ENCODE measurements at places on chromosomes 5 and 9.

- DNase-seq: no peak
Observed at GRCh38 chr5:173310218-173310769, 17.9 kb downstream of the STC2 start.

DNA sequence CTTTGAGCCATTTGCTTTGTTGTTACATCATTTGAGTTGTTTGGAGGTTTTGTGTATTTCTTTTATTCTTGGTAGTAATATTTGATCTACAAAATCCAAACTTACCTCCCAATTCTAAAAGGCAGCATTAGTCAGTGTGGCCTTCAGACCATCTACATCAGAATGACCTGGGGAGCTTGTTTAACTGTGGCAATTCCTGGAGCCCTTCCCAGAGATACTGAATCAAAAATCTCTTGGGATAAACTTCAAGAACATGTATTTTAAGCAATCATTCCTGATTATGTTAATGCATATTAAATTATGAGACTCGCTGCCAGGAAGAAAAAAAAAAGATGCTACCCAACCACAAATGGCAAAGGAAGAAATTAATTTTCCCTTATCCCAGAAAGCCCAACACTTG, 268.9 kb upstream of the PDE4D start:
- no peak for DNase-seq

DNA sequence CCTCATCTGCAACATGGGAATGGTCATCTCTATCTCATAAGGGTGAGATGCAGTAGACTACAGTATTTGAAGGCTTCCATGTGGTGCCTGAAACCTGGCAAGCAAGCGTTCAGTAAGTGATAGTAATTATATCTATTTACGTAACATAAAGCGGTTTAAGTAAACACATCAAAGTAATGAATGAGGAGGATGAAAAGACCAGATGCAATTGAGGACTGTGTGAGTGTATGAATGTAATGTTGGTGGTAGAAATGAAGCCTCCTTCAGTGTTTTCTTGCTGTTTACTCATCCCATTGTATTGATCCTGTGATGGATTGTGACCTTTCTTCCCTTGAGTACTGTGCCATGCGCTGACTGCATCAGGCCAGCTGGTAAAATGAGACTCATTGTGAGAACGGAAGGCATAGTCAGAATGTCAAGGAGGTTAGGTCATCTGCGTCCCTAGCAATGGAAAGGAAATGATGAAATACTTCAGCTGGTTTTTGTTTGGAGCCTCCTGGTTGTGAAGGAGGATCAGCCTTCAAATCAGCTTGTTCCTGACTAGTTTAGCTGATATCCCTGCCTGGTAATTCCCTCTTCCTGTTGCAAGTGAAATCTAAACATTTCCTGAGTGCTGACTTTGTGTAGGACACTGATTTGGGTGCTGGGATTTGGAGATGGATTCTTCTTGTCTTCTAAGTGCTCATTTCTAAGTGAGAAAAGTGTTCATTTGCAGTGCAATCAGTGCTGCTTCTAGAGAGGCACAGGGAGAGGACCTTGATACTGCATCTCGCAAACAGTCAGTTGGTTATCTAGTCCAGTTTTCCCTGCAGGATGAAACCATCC, 35.6 kb downstream of the TNFSF8 start:
- DNase-seq: no peak

DNA sequence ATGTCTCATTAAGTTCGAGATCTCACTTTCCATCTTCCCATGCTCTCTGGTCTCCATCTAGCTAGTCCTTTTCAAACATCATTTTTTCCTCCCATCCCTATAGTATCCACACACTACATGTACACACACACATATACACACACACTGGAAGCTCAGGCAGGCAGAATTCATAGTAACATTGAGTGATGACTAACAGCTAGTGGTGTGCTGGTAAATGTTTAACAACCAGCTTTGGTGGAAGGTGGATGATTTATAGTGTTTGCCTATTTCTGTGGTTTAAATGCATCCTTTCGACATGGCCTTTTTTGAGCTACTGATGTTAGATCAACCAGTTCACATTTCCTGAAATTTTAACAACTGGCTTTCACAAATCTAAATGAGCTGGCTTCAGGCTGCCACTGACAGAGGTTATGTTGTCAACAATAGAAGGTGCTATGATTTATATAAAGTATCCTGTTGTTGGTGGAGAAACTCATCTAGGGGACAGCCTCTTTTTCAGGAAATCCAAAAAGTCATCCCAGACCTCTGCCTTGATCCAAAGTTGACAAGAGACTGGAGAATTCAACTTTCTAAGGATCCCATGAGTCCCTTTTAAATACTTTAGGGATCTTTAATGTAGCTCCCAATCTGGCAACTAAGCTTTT, 117.8 kb downstream of the CCDC192 start:
- no peak for DNase-seq

DNA sequence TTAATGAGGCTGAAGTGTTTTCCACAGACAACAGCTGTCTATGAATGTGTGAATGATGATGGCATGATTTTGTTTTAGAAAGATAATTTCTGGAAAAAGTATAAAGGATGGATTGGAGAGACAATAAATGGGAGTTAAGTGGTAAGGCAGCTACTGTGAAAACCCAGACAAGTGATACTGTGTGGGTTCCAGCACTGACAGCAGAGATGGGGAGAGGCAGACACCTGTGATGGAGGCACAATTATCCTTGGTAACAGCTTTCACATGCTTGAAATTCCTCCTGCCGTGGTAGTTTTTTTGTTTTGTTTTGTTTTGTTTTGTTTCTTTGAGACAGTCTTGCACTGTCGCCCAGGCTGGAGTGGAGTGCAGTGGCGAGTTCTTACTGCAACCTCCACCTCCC, 189.3 kb downstream of the DEPDC1B start:
- DNase-seq: no peak

GRCh38 chr5:159906463-159906862, 9.8 kb upstream of the ADRA1B start:
- DNase-seq: no peak

- DNase-seq: no peak
Observed at GRCh38 chr5:32595118-32595517, 9.8 kb downstream of the SUB1 start.

- no peak for DNase-seq
Observed at GRCh38 chr9:108961151-108961550, 27.0 kb downstream of the ABITRAM start.

GRCh38 chr5:84597904-84598303, 213.2 kb upstream of the EDIL3 start:
- no peak for DNase-seq

DNA sequence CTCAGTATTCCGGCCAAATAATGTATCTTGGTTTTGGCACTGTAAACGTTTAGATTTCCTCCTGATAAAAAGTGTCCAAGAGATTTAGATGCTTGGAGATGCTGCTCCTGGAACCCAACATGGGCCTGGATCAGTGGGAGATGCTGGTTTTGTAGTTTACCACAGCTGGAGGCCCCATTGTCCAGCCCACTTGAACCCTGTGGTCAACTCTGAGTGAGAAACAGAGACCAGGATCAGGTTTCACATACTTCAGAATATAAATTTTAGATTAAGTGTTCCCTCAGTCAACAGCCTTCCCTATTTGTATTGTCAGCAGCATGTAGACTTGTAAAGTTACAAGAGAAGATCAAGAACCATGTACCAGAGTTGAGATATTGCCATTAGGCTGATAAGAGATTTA, 144.7 kb upstream of the C9orf72 start:
- DNase-seq: no peak

GRCh38 chr9:129482521-129483414, 138.1 kb downstream of the C9orf50 start:
- DNase-seq: no peak

DNA sequence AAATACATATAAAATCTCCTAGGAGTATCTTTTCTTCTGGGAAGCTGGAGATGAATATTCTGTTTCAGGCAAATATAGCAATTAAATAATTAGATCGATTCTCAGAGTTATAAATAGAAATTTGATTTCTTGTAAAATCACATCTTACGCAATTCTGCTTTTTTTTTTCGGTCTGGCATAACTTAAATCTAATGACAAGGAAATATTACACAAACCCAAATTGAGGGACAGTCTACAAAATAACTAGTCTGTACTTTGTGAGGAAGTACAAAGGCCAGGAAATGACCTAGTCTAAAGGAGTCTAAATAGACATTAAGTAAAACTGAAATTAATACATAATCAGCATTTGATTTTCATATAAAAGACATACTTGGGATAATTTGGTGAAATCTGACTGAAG, 133.3 kb downstream of the KIAA0825 start:
- no peak for DNase-seq

DNA sequence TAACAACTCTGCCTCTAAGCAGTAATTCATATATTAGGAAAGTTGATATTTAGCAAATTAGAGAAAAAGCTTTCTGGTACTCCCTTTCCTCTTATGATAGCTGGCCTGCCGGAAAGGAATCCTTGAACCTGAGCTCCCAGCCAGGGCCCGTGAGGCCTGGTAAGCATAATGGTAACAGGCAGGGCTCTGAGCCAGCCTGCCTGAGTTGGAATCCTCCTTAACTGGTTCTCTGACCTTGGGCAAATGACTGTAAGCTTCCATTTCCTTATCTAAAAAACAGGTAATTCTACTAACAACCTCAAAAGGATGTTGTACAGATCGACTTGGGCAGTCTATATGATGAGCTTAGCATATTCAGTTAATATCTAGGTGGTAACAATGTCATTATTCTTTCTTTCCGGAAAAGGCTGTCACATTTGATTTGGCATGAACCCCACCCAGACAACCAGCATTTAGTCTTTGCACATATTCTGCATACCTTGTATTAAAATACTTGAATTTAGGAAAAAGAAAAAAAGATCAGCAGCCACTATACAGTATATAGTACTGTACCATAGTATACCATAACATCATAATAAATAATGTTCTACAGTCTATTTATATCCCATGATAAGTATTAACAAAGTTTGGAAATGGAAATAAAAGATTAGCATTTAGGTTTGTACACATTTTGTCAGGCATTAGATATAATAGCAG, 55.7 kb upstream of the MAP3K1 start:
- no peak for DNase-seq

DNA sequence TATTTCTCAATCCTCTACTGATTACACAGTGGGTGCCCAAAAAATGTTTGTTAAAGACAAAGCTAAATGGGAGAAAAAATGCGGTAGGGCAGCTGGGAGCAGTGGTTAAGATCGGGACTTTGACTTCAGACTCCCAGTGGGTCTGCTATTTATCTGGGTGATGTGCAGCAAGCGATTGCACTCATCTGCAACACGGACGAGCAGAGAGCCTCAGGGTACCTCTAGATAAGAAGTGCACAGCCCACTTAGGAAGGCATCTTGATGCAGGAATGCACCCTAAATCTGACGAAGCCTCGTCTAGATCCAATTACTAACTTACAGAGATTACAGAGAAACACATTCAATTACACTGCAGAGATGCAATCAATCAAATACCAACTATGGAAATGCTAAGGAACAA, 4.0 kb downstream of the MAPK9 start:
- no peak for DNase-seq

GRCh38 chr5:60972231-60972630, 27.2 kb downstream of the NDUFAF2 start:
- DNase-seq: no peak

DNA sequence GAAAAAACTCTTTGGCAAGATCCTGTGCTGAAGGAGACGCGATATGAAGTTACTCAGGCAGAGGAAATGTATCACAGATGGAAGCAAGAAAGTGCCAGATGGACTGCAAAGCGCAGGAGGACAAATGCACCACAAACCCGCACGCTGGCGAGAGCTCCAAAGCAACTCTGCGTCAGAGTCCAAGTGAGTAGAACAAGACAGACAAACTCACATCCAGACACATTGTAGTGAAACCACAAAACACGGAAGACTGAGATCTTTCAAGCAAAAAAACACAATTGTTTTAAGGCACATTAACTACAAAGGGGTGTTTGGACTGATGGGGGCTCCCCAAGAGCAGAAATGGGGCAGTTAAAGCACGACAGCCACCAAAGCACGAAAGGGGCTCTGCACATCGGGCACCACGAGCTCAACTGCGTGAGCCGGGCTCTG, 39.2 kb upstream of the NKD2 start:
- DNase-seq: no peak

GRCh38 chr5:86546582-86546981, 71.2 kb upstream of the COX7C start:
- no peak for DNase-seq

DNA sequence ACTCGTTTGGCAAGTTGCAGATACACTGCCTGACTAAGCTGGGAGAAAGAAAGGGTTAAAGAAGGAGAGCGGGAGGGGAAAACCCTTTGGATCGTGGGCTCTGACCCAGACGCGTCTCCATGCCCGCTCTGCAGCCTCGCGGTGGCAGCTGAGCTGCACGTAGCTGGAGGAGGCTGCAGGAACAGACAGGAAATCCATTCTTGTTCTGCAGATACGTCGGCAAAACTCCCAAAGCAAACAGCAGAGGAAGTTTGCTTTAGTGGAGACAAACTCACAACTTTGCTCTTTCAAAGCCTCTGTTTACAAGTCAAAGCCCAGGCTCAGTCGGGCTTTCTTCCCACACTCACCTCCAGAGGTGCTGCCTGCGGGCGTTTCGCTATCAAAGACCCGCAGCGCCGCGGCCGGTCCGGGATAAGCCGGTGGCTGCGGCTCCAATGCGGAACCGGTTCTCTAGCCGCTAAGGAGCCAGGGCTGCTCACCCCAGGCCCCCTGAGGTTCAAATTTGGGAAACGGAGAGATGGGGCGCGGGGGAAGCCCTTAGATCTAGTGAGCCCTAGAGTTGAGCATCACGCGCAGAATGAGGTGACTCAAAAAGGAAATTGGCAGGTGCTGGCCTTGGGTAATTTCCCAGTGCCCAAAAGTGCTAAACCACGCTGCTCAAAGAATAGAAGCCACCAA, 60.7 kb downstream of the MAT2B start:
- no peak for DNase-seq

GRCh38 chr9:85944672-85945071, 3.7 kb downstream of the NAA35 start:
- no peak for DNase-seq

DNA sequence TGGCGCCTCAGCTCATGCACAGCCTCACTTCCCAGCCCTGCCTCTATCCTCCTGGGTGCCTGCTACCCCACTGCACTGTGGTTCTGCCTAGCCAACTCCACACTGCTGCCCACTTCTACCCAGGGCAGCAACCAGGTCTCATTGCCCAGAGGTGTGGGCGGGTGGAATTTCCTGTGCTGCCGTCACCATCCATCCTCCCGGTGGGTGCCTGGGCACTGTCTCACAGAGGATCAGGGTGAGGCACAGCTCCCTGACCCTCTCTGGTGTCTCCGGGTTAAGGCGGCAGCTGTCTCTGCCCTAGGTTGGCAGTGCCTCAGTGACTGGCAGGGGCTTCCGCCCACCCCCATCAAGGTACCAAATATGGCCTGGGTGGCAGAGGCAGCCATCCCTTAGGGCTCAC, 4.3 kb upstream of the MTMR12 start:
- DNase-seq: no peak

GRCh38 chr5:149794487-149794971, 64.4 kb downstream of the PPARGC1B start:
- DNase-seq: no peak
